Left renal pelvis (tissue), 4 donors: ENCODE measurements at places on chromosomes 6 and 20. TPM values are rescaled to one million over a fixed set of nuclear protein-coding genes. Genes with fewer than 3 reads are reported as not detected.

DNA sequence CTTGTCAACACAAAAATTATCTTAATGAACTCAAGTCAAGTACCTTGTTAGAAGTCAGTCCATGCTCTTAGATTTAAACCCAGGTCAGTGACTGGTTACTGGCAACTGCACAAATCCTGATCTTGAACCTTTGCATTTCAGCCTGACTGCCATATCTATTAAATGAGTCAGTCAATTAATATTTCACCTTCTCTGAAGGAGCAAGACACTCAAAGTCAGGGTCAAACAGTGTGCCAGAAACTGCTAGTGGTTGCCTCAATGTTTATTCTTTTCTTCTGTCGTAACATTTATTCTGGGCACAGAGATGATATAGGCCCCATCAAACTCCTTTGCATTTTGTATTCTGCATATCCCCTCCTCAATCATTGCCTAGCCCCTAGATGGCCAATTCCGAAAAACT is 193.9 kb upstream of the MOCS1 start:
- no peak for DNase-seq

- DNase-seq: peak; percentile 78
Observed at GRCh38 chr6:149431905-149432775, 32.1 kb downstream of the SUMO4 start.

DNA sequence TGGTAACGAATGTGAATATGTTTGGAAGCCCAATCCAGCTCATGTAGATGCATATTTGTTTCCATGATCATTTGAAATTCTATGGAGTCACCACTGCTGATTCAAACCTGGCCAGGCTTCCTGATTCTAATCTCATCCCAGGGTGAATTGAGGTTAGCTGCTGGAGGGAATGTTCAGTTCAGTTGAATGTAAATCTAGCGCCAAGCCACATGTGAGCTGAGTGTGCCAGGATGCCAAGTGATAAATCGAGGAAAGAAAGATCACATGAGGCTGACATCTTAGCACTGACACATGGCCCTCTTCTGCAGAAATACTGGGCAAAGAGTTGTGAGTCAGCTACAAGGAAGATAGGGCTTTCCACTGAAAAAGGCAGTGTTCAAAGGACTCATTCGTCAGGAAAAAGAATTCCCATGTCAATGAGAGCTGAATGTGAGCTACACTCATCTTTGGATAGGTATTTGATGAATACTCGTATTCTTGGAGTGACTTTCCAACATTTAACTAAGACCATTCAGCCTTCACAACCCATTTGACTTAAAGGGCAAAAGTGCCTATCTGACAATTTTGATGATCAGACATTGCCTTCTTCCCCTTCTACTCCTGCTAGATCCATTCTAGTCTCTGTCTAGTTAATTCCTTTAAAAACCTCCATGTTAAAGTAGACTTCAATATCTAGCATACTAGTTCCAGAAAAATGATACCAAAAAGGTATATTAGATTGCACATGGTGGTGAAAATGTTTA is 172.1 kb downstream of the MTFR2 start:
- DNase-seq: no peak

EEF1A2 gene
- polyA plus RNA-seq: 2.5 TPM

JPH2 gene
- 1.5 TPM for polyA plus RNA-seq

DNA sequence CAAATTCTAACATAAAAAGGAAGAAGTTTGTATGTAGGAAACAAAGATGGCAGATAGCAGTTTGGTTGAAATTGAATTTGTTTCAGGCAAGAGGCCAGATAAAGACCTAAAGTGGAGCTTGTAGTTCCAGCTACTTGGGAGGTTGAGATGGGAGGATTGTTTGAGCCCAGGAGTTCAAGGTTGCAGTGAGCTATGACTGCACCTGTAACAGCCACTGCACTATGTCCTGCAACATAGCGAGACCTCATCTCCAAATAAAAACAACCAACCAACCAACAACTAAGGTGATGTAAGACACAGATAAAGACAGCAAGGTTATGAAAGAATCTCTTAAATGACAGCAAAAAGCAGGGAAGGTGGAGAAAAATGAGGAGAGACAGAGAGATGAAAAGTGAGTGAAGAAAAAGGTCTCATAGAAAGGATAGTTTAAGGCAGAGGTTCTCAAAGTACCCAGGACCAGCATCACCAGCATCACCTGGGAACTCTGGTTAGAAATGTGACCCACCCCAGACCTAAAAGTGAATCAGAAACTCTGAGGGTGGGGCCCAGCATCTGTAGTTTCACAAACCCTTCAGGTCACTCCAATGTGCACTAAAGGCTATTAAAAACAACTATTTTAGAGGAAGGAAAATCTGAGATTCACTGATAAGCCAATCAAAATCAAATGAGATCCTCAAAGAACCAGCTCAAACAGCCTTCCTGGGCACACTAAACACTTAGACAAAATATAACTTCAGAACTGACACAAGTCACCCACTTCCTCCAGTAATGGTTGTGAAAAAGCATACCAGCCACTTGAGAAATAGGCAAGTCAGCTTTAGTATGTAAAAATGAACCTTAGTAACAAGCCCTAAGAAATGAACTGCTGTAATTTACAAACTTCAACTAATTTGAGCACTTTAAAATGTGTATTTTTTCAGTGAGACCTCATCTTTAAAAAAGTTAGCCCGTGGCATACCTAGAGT is 57.6 kb downstream of the FAM184A start:
- no peak for DNase-seq

C6orf15 gene
- polyA plus RNA-seq: not detected

- DNase-seq: no peak
Observed at GRCh38 chr6:138865480-138866109, 69.7 kb downstream of the ECT2L start.

GRCh38 chr6:107021446-107022185 is 6.4 kb upstream of the MTRES1 start:
- DNase-seq: no peak

ANKRD66 gene
- not detected for polyA plus RNA-seq
